ENCODE measurements at places on chromosomes 12 and 14.

DNA sequence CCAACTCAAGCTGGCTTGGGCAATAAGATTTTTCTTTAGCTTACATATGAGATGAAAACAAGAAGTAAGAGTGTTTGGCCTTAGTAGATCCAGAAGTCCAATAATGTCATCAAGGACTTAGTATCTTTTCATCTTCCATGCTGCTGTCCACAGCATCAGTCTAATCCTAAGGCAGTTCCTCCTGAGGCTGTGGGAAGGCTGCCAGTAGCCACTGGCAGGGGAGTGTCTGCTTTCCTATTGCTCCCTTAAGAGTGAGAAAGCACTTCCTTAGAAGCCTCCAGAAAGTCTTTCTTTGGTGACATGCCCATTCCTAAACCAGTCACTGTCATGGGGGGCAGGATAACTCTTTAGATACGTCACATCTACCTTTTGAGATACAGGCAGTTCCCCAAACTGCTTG, 317.7 kb downstream of the BMP4 start:
- no peak for DNase-seq

DNA sequence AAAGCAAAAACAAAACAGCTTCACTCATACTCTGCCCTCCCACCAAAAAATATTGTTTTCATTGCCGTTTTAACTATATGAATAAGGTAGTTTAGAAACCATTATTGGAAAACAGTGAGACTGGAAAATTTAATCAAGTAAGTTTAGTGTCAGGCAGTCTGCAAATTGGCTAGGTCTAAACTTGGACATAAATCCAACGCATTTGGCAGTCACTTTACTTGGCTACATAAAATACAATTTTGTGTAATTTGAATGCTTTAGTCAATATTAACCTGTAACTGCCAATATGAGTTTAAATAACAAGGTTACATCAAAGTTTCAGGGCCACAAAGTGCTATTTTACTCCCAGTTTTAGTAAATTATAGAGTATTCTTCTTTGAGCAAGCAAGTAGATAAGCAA, 202.3 kb upstream of the SLC38A2 start:
- DNase-seq = no peak

DNA sequence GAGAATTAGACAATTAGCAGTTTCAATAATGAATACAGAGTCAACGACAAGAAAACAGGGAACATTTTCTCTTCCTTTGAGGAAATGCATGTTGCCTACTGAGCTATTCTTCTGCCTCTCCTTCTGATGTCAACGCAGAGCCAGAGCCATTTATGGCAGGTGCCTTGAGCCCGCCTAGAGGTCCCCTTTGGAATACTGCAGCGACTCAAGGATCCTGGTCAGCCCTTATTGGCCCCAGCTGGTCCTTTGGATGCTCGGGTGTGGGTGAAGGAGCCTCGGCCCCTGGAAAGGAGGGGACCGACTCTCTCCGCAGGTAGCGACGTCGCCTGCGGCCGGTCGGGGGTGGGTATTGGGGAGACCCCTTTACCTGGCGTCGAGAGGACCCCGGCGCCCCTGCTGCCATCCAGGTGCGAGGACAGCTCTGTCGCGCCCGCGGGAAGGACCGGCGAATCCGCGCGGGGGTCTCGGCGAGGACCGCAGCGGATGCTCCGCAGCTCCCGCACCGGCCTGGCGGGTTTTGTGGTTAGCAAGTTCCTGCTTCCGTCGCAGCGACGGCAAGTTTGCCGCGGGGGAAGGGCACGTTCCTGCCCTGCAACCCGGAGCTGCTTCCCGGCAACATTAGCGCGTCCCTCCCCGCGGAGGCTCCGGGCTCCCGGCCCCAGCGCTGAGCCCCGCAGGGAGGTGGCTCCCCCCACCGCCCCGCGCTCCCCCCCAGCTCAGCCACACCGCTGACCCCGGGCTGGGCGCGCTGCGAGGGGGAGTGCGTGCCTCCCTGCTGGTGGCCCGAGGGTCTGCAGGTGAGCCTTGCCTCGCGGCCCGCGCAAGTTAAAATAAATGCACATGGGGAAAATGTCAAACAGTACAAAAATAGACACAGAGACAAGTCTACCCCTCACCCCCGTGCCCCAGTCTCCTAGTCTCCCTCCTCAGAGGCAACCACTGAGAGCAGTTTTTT, at the start of gene MANSC1:
Gene MANSC1, minus strand, starts transcription at position 532 of the 955 bp plus-strand sequence. CDS start 6,928 bp downstream, outside the sequence.
- peak; percentile 40 for DNase-seq

DNA sequence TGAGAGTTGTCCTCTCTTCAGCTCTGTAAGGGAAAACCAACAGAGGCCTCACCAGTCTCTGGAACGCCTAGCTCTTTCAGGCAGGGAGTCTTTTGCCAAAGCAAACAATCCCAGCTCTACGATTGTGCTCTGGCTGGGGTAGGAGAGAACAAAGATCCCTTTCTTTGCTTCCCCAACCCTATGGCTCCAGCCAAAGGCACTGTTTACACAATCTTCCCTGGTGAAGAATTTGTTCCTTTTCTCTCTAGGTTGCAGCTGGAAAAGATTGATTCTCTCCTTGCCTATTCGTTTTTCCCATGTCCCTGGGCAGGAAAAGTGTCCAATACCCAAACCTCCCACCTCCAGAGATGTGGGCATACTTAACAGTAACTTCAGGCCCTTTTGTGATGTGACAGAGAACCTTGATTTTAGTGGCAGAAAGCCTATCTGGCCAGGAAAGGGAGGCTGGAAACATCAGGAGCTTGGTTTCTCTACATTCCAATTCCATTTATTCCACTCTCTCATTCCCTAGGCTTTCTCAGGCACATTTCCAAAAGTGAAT, 16.8 kb downstream of the ATP5MC2 start:
- no peak for DNase-seq

- DNase-seq = no peak
Measured at GRCh38 chr12:42277396-42278127, 39.5 kb upstream of the YAF2 start.

DNA sequence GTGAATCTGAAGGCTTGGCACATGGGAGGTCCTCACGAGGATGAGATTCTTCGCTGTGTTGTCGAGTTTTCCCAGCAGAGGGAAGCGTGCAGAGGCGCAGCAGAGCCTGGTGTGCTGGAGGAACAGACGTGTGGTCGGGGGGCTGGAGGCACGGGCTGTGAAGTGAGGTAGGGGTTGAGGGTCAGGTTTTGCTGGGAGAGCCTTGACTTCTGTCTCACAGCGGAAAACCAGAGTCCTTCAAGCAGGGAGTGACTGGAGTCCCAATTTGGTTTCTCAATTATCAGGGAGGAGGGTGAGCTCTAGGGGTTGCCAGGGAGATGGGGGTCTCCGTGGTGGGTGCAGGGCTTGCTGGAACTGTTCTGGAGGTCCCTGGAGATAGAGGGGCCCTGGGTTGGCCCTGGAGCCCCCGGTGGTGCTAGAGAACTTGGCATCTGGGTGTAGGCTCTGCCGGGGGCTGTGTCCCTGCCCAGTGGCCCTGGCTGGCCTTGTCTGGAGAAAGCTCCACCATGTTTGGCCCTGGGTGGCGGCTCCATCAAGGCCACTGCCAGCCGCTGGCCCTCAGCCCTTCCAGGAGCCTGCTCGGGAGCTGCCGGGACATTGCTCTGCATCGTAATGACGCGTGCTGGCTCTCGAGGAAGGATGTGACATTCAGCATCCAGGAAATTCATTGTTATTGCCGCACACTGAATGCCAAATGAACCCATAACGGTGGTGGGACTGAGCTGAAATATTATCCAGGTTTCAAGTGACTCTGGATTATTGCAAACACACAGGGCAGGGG, 215.7 kb downstream of the KIF26A start:
- no peak for DNase-seq

- no peak for DNase-seq
Measured at GRCh38 chr14:104531421-104532190, 48.0 kb upstream of the C14orf180 start.

DNA sequence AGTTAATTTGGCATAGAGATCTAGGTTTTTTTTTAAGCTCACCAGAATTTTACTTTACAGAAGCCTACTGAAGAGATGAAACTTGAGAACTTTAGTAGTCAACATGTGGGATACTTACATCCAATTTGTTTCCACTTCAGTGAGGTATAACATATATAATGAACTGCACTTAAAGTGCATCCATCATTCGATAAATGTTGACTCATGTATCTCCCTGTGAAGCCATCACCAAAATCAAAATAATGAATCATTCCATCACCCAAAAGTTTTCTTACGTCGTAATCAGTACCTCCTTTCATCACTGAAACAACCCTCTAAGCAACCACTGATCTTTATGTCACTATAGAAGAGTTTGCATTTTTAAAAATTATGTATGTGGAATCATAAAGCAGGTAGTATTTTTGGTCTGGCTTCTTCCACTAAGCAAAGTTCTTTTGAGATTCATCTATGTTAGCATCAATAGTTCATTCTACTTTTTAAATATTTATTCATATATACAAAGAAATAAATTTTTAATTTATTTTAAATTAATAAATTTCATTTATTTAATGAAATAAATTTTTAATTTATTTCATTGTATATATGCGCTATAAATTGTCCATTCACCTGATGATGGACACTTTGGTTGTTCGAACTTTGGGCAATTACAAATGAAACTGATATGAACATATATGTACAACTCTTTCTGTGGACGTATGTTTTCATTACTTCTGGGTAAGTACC, 2.0 kb upstream of the CPNE8 start:
- DNase-seq = peak; percentile 3

- DNase-seq = no peak
Measured at GRCh38 chr12:124030510-124030909, 57.5 kb downstream of the ZNF664 start.

DNA sequence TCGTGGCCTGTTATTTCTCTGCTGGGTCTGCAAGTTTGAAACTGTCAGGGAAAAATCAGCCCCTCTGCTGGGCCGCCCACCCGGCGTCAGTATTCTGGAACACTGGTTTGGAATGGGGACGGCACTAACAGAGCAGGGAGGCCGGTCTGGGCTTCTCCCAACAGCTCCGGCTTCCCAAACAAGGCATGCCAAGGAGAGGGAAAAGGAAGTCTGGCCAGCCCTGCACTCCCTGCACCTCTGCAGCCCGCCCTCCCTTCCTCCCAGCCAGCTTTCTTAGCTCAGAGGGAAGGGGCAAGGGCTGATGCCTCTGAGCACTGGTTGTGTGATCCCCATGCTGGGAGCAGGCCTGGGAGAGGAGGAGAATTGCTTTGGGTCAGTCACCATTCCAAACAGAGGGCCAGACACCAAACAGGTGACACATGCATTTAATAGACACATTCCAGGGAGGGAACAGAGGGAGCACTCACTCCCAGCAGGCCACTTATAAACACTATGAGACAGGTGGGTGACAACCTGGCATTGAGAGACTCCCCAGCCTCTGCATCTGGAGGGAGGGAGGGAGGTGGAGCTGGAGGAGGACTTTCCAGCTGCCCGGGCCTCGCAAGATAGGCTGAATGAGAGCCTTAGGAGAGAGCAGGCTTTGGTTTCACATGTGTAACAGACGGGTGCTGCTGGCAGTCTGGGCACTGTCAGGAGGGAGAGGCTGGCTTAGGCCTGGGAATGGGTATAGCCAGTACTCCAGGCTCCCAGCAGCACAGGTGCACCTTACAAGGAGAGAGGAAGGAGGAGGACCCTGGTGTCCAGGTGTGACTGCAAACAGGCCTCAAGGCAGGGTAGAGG, 10.3 kb downstream of the KRT75 start:
- no peak for DNase-seq

GRCh38 chr14:20415782-20416206, 2.5 kb upstream of the TEP1 start:
- DNase-seq = peak; percentile 68

GRCh38 chr14:74414403-74415114, 11.5 kb downstream of the SYNDIG1L start:
- DNase-seq = no peak

- DNase-seq = no peak
Measured at GRCh38 chr14:77265561-77266335, 5.3 kb downstream of the NGB start.

GRCh38 chr14:72921396-72921795, 4.9 kb upstream of the DCAF4 start:
- DNase-seq = no peak

- DNase-seq = no peak
Measured at GRCh38 chr12:47105914-47106674, 26.3 kb upstream of the AMIGO2 start.

DNA sequence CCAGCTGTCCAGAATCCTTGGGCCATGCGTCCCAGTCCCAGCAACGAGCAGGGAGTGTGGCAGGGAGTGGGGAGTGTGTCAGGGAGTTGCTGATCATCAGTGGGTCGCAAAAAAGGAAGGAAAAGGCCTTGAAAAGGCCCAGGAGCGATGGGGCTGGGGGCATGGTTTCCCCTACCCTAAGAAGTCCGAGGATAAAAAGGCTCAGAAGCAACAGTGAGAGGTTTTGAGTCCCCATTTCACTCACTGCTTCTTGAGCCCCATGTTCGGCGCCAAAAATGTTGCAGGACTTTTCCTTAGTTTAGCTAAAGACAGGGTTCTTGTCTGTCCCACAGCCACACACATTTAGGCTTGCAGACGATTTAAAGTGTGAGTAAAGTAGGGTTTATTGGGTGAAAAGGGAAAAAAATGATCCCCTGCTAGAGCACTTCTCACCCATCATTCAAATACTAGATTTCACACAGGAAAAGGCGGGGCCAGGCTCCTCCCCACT, 189.5 kb downstream of the KCNC2 start:
- DNase-seq = no peak

GRCh38 chr12:579420-580110, 83.7 kb downstream of the NINJ2 start:
- DNase-seq = no peak

- DNase-seq = no peak
Measured at GRCh38 chr14:103552011-103552845, 10.2 kb downstream of the BAG5 start.

DNA sequence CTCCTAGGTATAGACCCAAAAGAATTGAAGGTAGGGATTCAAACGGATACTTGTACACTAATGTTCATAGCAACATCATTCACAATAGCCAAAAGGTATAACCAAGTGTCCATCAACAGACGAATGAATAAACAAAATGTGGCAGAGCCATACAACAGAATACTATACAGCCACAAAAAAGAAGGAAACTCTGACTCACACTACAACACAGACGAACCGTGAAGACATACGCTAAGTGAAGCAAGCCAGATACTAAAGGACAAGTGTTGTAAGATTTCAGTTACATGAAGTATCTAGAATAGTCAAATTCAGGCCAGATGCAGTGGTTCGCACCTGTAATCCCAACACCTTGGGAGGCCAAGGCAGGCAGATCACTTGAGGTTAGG, 19.1 kb downstream of the CAMKK2 start:
- DNase-seq = no peak

GRCh38 chr12:62643486-62643885, 176.9 kb downstream of the MON2 start:
- no peak for DNase-seq

- DNase-seq = no peak
Measured at GRCh38 chr12:47985596-47986290, 18.5 kb downstream of the COL2A1 start.

DNA sequence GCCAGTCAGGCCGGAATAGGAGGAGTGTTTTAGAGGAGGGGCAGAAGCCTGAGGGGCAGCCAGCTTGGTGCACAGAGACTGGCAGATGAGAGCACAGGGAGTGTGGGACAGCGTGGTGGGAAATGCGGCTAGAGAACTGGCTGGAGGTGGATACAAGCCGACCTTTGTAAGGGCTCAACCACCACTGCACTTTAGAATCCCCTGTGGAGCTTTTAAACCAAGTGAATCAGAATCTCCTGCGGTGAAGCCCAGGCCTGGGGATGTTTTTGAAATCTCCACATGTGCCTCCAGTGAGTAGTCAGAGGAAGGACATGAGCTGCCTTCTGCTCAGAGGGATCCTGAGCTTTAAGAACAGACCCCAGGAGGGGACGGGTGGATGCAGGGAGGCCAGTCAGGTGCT, 10.9 kb upstream of the PCED1B start:
- DNase-seq = no peak

GRCh38 chr12:122035292-122035691, 13.6 kb downstream of the BCL7A start:
- no peak for DNase-seq

- peak; percentile 37 for DNase-seq
Measured at GRCh38 chr14:77120771-77121743, 20.5 kb downstream of the ZDHHC22 start.
